ENCODE measurements at places on chromosomes 3 and 15. TPM values are rescaled to one million over a fixed set of nuclear protein-coding genes. Genes with fewer than 3 reads are reported as not detected.
A peak's percentile ranks its signal among the peaks of the same experiment; 100 is the strongest.

DNA sequence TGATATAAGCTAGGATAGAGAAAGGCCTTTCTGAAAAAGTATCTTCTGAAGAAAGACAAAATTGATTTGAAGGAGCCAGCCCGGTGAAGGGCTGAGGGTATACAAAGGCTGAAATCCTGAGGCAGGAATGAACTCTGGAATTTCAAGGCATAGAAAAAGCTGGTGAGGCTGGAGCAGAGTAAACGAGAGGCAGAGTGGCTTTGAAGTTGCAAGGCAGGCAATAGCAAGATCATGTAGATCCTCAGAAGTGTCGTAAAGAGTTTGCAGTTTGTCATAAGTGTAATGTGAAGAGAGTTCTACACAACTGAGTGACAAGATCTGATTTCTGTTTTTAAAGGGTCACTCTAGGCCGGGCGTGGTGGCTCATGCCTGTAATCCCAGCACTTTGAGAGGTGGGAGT, 69.0 kb downstream of the HMG20A start:
- no peaks in the 10 kb centered on the region for H3K27me3 ChIP-seq
- H3K4me1 ChIP-seq: peaks cover 13% of the 10 kb centered on the region
- H3K4me3 ChIP-seq: no peak overlapping the region
- peaks cover 8% of the 10 kb centered on the region for H3K36me3 ChIP-seq

- no peak overlapping the region for H3K27ac ChIP-seq
- DNase-seq: no peak
These were observed 426.3 kb downstream of the MECOM start for GRCh38 chr3:169237201-169237600.

SIN3A gene
- total RNA-seq: 21.8 TPM

SAXO2 gene
- 1.1 TPM for total RNA-seq

- no peaks in the 10 kb centered on the region for H3K36me3 ChIP-seq
- no peaks in the 10 kb centered on the region for H3K27me3 ChIP-seq
- no peak overlapping the region for H3K4me3 ChIP-seq
- no peak overlapping the region for H3K27ac ChIP-seq
- H3K4me1 ChIP-seq: no peaks in the 10 kb centered on the region
- DNase-seq: no peak
These were observed 70.0 kb upstream of the SKOR1 start for GRCh38 chr15:67755264-67755663.

DNA sequence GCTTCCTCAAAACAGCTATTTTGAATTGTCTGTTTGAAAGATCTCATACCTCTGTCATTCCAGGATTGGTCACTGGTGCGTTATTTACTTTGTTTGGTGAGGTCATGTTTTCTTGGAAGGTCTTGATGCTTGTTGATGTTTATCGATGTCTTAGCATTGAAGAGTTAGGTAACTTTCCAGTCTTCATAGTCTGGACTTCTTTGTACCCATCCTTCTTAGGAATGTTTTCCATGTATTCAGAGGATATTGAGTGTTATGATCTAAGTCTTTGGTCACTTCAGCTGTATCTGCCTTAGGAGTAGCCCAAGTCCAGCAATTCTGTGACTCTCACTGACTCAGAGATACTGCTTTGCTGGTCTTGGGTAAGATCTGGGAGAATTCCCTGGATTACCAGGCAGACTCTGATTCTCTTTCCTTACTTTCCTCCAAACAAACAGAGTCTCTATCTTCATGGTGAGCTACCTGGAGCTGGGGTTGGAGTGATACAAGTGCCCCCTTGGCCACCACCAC, 398.6 kb downstream of the ZIC4 start:
- H3K27me3 ChIP-seq: no peaks in the 10 kb centered on the region
- no peak overlapping the region for H3K4me3 ChIP-seq
- DNase-seq: no peak
- no peaks in the 10 kb centered on the region for H3K4me1 ChIP-seq
- H3K27ac ChIP-seq: no peak overlapping the region

DNA sequence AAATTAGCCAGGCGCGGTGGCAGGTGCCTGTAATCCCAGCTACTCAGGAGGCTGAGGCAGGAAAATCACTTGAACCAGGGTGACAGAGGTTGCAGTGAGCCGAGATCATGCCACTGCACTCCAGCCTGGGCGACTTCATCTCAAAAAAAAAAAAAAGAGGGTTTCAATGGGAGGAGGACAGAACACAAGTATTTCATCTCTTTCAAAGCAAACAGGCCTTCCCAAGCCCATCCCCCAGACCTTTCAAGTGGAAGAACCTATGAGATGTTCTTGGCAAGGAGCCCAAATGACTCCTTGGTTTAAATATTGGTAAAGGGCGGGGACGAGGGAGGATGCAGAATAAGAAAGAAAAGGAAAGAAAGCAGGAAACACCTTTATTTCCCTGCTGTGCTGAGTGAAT, 62.2 kb upstream of the MCF2L2 start:
- DNase-seq: peak; percentile 61
- peaks cover 7% of the 10 kb centered on the region for H3K4me1 ChIP-seq
- no peak overlapping the region for H3K27ac ChIP-seq
- H3K36me3 ChIP-seq: no peaks in the 10 kb centered on the region

DNA sequence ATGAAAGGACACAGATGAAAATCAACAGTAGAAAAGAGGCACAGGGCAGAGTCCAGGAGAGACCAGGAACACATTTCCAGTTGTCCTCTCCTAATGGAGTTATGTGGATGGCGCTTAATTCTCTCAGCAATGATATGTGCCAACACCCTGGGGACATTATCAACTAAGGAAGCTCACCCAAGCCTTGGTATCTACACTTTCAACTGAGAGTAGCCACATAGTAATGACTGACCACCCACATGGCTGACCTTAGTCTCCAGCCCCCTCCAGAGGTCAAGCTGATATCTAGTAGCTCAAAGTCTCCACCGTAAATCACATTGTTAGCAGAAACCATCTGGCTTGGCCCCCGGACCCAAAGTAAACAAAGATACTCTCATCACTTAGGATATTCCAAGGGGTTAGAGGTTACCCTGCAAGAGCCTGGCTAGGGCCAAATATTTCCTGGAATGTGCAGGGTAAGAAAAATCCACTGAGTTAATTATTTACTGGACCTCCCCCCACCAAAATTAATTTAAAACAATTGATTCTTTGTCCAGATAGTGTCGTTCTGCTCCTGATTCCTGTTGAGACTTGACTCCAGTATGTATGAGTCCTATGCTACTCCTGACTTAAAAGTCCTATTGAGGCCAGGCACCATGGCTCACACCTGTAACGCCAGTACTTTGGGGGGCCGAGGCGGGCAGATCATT, 24.8 kb downstream of the GABRR3 start:
- no peaks in the 10 kb centered on the region for H3K27me3 ChIP-seq
- H3K4me3 ChIP-seq: no peak overlapping the region
- H3K27ac ChIP-seq: no peak overlapping the region
- DNase-seq: no peak
- no peaks in the 10 kb centered on the region for H3K36me3 ChIP-seq
- H3K4me1 ChIP-seq: no peaks in the 10 kb centered on the region

TMCO5A gene
- not detected for total RNA-seq

- no peaks in the 10 kb centered on the region for H3K27me3 ChIP-seq
- peaks cover 38% of the 10 kb centered on the region for H3K4me1 ChIP-seq
- H3K27ac ChIP-seq: no peak overlapping the region
- peaks cover 49% of the 10 kb centered on the region for H3K36me3 ChIP-seq
These were observed 16.1 kb downstream of the CD276 start for GRCh38 chr15:73700041-73700842.

DNA sequence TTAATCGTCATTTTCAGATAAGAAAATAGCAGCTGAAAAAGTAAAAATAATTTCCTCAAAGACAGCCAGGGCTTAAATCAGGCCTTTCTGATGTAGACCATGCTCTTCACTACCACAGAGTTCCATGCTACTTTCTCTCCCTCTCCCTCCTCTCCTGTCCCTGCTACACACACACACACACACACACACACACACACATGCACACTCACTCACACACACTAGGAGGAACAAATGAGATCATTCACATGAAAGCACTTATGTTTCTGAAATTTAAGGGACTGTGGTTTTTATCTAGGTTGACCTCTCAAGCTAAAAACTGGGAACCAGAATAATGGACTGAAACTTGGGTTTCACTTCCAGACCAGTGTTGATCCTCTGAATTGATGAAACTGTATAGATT, 4.1 kb upstream of the PSMA4 start:
- H3K4me1 ChIP-seq: peaks cover 6% of the 10 kb centered on the region
- H3K36me3 ChIP-seq: no peaks in the 10 kb centered on the region
- no peak overlapping the region for H3K4me3 ChIP-seq
- no peaks in the 10 kb centered on the region for H3K27me3 ChIP-seq
- H3K27ac ChIP-seq: no peak overlapping the region

DNA sequence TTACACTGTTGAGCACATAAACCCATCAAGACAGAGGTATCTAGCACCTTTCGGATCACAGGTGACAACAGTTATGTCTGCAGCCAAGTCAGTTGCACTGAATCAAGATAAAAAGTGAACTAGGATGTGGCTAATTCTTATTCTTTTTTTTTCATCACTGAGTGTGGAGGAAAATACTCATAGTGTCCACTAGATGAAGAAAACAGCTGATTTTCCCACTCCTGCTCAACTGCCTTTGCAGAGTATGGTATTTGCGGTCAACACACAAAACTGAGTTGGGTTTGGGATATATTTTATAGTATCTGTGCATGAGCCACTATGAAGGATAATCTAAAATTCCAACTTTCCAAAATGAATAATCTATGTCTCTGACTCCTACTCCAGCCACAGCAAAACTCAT, 32.5 kb downstream of the IL17RD start:
- H3K4me1 ChIP-seq: peaks cover 51% of the 10 kb centered on the region
- no peaks in the 10 kb centered on the region for H3K27me3 ChIP-seq
- peak; percentile 63 for DNase-seq
- no peak overlapping the region for H3K27ac ChIP-seq

DNA sequence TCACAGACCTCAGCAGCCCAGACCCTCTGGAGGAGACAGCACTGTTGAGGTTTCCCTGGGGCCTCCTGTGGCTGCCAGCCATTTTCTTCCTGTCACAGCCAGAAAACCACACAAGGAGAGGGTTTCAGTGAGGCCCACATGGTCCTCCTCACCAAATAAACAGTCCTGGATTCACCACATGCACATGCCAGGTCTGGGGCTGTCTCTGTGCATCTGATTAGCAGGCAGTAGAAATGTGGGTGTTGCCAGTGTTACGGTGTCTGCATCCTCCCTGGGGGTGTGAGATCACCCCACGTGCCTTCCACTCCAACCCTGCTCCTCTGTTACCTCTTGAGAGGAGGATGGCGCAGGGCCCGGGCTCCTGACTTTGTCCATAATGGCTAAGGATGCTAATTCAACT, 140.4 kb downstream of the CHDH start:
- H3K36me3 ChIP-seq: no peaks in the 10 kb centered on the region
- peaks cover 10% of the 10 kb centered on the region for H3K4me1 ChIP-seq
- H3K4me3 ChIP-seq: no peak overlapping the region
- H3K27me3 ChIP-seq: peaks cover 3% of the 10 kb centered on the region
- DNase-seq: no peak

GRCh38 chr15:83250781-83251180, 33.7 kb downstream of the BNC1 start:
- H3K27me3 ChIP-seq: peaks cover 7% of the 10 kb centered on the region
- no peaks in the 10 kb centered on the region for H3K36me3 ChIP-seq
- no peak overlapping the region for H3K4me3 ChIP-seq
- H3K4me1 ChIP-seq: no peaks in the 10 kb centered on the region

DNA sequence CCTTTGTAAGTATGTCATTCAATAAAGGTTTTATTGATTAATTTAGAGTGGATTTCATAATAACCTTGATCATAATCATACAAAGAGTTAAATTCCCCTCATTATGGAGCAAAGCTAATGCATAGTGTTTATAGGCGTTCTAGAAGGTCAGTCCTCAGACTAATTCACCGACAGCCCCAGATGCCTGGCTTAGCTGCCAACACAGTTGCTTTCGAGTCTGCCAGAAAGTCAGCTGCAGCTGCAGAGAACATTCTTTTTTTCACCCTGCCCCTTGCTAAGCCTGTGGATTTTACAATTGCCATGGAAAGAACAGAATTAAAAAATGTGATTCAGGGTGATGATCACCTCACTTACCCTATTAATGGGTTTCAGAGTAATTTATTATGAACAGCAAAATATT, 21.2 kb downstream of the CADM2 start:
- H3K4me3 ChIP-seq: no peak overlapping the region
- H3K4me1 ChIP-seq: peaks cover 2% of the 10 kb centered on the region

ANKRD63 gene
- 0.22 TPM for total RNA-seq

DNA sequence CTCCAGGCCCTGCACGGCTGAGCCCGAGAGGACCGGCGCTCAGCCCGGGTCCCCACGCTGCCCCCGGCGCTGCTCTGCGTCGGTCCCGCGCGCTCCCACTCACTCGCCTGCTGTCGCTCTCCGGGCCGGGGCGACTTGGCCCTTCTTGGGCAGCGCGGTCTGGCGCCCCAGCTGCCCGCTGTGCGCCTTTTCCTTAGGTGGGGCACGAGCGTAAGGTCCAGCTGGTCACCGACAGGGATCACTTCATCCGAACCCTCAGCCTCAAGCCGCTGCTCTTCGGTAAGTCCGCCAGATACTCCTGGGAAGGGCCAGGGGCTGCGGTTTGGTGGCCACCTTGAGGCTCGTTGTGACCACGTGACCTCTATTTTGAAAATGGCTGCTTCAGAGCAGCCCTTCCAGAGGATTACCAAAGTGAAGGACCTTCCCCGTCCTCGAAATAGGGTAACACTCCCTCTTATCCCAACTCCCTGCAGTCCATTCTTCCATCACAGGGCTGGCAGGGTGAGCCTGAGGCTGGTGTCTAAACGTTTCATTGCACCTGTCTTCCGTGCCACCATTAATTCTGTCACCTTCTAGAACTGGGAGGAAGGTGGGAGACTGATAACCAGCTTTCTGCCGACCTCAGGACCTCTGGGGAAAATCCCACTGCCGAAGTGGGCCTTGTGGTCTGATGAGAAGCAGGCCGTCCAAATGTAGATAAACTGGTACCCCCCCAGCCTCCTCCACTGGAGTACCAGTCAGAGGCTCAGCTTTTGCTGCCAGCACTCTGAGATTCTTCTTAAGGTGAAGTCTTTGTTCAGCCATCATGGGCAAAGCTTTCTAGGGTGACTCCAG, 812 bp downstream of the P4HTM start:
- H3K27ac ChIP-seq: peak overlapping the region; percentile 9
- peaks cover 7% of the 10 kb centered on the region for H3K36me3 ChIP-seq
- H3K4me1 ChIP-seq: peaks cover 19% of the 10 kb centered on the region
- H3K4me3 ChIP-seq: peak overlapping the region; percentile 70

DNA sequence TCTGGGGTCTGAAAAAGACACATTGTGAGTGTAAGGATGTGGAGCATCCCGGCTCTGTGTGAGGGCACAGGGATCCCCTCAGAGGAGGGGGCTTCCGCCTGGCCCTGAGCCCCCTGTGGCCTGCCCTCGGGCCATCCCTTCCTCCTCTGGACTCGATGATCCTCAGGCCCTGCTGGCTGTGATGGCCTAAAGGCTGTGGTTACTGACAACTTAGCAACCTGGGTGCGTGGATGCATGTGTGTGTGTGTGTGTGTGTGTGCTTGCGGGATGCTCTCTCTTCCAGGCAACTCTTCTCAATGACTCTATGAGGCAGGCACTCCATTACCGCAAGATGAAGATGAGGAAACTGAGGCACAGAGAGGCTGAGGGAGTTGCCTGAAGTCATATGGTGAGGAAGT, 66.0 kb downstream of the ASB7 start:
- H3K4me3 ChIP-seq: no peak overlapping the region
- H3K27ac ChIP-seq: peak overlapping the region; percentile 93
- H3K27me3 ChIP-seq: no peaks in the 10 kb centered on the region
- no peaks in the 10 kb centered on the region for H3K36me3 ChIP-seq
- peaks cover 25% of the 10 kb centered on the region for H3K4me1 ChIP-seq
- peak; percentile 70 for DNase-seq

Data from muscle of leg (tissue), 16 donors.